ENCODE measurements at places on chromosomes 11 and 22.

- DNase-seq = no peak
Measured at GRCh38 chr22:35322126-35322525, 22.4 kb downstream of the TOM1 start.

- DNase-seq = no peak
Measured at GRCh38 chr11:82007521-82007920, 726.1 kb downstream of the FAM181B start.

DNA sequence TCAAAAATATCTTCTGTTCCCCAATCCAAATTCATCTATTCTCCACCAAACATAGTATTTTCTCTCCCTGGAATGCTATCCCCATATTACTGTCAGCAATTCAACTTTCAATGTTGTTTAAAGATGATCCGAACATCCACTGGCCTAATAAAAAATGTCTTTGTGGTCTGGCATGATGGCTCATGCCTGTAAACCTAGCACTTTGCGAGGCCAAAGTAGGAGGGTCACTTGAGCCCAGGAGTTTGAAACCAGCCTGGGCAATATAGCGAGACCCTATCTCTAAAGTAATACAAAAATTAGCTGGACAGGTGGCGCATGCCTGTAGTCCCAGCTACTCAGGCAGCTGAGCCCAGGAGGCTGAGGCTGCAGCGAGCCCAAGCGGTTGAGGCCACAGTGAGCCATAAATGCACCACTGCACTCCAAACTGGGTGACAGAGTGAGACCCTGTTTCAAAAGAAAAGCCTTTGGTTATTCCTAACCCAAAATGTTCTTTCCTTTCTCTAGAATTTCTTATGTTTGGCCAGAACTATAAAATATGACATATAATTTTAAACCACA lies 29.8 kb downstream of the SIK3 start:
- no peak for DNase-seq

GRCh38 chr11:128201009-128201408 lies 386.3 kb downstream of the ETS1 start:
- no peak for DNase-seq

DNA sequence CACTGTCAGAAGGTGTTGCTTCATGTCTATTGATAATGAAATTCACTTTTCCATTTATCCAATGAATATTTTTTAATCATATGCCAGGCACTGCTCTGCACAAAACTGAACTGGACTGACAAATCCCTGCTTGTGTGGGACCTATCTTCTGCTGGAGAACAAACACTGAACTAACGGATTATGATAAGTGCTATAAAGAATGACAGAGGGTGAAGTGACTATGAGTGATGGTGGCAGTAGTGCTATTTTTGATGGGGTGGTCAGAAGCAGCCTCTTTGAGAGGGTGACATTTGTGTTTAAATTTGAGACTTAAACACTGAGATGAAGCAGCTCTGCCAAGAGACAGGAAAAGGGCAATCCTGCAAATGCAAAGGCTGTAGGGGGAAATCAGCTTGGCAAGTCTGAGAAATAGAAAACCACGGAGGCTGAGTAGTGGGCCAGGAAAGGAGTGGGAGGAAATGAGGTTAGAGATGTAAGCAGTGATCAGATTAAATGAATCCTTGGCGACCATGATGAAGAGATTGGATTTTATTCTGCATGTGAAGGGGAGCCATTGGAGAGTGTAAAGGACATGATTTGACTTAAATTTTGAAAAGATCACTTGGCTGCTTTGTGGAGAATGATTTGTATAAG lies 6.0 kb downstream of the TBCEL start:
- DNase-seq = no peak

GRCh38 chr11:8307601-8308000 lies 43.9 kb upstream of the LMO1 start:
- DNase-seq = no peak

DNA sequence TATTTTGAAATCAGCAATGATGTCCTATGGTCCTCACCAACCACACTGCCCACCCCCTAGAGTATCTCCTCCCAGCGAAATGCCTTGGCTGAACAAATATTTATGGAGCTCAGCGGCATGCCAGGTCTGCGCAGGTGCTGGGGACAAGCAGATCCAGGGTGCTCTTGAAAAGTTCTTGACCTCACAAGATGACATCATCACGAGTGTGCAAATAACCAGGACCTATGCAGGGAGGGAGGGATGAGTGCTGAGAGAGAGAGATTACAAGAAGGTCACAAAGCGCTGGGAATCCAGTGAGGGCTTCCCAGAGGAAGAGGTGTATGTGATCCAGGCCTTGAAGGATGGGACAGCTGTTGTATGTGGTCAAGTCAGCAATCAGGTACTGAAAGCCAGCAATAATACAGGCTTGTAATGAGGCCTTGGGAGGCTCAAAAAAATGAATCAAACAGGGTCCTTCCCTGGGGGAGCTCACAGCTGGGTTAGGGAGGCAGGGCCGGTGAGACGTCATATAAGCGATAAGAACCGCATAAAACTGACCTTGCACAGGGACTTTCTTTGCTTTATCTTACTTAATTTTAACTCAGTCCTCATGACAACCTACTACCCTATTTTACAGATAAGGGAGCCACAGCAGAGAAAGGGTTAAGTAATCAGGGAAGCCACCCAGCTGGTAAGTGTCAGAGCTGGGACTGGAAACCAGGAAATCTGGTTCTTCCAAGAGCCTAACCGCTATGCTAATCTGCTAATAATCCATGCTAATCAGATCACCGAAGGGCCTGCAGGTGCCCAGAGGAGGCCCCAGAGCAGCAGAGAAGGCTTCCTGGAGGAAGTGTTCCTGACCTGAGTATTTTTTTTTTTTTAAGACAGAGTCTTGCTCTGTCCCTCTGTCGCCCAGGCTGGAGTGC lies 8.2 kb downstream of the ARRB1 start:
- peak; percentile 49 for DNase-seq

GRCh38 chr22:46351767-46352166 lies 16.3 kb downstream of the TRMU start:
- DNase-seq = no peak

- no peak for DNase-seq
Measured at GRCh38 chr11:42179216-42179615, 719.8 kb upstream of the LRRC4C start.

Data from MV-4-11 (cell line).